Stimulated activated CD4-positive, alpha-beta T cell treated with anti-CD3 and anti-CD28 coated beads, TNF-alpha, amount 100 ng/mL, for 24 hours (primary cell): ENCODE measurements at places on chromosomes 7 and 10.

DNA sequence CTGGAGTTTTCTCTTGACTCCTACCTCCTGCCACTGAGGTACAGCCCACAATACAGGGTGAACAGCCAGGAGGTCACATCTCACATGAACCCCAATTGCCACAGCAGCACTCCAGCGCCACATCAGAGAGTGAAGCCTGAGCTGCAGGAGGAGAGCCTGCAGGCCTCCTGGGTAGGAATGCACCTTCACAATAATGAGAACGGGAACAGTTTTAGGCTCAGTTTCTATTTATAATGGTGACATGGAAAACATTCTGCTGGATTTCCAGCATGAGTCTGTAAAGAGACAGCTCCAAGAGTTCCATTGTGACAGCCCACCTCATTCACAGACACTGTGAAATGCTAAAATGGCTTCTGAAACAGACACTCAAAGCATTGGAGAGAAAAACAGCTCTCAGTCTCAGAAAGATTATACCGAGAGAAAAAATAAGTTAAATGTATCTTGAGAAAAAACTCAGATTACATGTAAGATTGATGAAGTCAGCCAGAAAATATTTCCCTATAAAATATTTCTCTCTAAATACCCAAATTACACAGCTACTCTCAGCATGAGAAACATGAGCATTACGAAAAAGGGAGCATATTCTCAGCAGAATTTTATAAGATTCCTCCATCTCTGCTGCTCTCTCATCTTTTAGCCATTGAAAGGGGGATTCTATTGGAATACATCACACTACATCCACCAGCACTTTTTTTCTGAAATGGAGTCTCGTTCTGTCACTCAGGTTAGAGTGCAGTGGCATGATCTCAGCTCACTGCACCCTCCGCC, 11.3 kb downstream of the ZNF680 start:
- DNase-seq: no peak

GRCh38 chr7:15652776-15653290, 33.6 kb downstream of the MEOX2 start:
- no peak for DNase-seq

GRCh38 chr10:97336006-97336405, 1.5 kb upstream of the FRAT2 start:
- no peak for DNase-seq

DNA sequence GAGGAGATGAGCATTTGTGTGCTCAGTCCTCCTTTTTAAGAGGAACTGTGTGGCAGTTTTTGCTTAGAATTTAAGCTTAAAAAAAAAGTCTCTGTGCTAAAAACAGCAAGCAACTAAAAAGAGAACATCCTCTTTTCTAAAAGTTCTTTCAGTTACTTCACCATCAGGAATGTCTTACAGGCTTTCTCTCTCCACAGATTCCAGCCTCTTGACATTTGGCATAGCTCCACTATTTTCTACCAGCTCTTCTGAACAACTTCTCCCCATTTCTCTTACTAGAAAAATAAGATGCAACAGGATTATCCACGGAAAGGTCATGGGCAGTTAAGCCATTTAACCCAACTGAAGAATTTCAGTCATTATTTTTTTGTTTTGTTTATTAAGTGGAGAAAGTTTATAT, 13.2 kb downstream of the PCLO start:
- DNase-seq: no peak

- DNase-seq: no peak
Measured at GRCh38 chr7:27175626-27176523, 1.8 kb upstream of the HOXA10 start.

- DNase-seq: peak; percentile 18
Measured at GRCh38 chr7:142557971-142558582, 191.2 kb upstream of the PRSS1 start.

DNA sequence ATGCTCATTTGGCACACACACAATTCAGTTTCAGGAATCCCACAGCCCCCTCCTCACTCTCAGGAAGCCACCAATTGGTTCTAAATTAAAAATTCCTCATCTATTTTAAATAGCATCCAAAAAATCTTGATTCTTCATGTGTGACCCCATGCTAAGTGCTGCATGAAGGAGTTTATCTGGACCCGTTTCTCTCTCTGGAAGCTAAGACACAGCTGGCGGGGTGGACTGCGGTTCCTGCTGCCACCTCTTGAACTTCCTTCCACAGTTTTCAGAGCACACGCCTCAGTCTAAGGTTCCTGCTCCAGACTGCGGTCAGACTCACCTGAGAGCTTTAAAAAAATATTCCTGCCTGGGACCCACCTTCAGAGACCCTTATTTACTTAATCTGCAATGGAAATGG, 34.5 kb downstream of the LYZL1 start:
- no peak for DNase-seq

GRCh38 chr10:8661886-8662285, 607.4 kb downstream of the GATA3 start:
- DNase-seq: no peak

DNA sequence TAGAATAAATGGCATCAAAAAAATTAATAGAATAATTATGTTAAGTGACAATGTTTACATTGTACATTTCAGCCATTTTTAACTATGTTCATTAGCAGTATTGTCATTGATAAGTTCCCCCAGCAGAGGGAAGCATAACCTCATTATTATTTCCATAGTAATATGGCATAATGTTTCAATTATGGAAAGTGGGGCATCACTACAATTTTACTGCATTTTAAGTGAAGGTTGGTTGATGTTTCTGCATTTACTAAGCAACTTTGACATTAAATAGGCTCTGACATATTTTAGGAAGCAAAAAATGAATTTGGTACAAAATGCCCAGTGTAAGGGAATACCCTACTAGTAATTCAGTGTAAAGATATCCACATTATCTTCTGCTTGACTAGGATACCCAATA, 218.3 kb downstream of the SEMA3A start:
- DNase-seq: no peak

DNA sequence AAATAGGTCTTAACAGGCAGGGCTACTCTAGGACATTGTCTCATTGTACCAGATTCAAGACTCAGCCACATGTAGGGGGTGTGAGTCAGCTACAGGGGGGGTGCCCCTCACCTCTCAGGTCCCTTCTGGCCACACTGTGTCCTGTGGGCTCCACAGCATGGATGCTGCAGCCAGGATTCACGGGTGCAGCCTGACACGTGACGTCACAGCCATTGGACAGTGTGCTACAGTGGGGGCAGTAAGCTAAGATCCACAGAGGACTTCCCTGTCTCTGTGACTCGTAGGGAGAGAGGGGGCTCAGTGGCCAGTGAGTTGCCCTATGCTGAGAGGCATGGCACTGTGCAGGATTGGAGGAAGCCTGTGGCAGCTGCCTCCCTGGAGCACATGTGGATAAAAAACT, 77.9 kb downstream of the TMEM178B start:
- DNase-seq: no peak

DNA sequence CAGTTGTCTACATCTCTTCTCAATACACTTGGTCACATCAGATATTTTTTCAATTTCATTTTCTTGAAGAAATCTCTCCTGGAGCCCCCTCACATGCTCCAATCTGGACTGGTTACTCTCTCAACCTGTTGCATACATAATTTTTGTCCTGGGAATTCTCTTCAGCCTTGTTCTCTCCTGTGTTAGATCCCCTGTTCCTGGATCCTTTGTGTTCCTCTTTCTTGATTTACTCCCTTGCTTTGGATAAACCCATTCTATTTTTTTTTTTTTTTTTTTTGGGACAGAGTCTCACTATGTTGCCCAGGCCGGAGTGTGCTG, 45.6 kb downstream of the SCD start:
- DNase-seq: no peak

GRCh38 chr7:119935418-119936025, 337.5 kb upstream of the KCND2 start:
- no peak for DNase-seq

- DNase-seq: no peak
Measured at GRCh38 chr7:151432658-151433521, 7.1 kb downstream of the CRYGN start.

GRCh38 chr7:135920478-135920877, 56.7 kb downstream of the MTPN start:
- DNase-seq: no peak

DNA sequence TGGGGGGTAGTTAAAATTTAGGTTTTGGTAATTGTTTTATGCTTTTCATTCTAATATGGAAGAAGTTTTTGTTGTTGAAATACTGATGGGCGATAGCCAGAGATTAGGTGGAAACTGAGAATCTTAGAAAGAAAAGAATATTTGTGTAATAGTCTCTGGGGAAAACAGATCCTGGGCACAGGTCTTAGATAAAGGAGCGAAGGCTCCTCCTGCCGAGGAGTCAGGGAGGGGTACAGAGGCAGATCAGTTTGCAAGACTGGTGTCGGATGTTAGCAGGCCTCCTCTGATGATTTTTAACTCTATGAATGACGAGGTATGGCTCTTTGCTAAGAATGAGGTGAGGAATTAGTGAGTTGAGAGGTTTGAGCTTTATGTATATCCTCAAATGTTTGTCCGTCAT, 339.7 kb downstream of the HGF start:
- no peak for DNase-seq

GRCh38 chr10:7686351-7687171, 16.6 kb upstream of the ITIH2 start:
- DNase-seq: no peak

DNA sequence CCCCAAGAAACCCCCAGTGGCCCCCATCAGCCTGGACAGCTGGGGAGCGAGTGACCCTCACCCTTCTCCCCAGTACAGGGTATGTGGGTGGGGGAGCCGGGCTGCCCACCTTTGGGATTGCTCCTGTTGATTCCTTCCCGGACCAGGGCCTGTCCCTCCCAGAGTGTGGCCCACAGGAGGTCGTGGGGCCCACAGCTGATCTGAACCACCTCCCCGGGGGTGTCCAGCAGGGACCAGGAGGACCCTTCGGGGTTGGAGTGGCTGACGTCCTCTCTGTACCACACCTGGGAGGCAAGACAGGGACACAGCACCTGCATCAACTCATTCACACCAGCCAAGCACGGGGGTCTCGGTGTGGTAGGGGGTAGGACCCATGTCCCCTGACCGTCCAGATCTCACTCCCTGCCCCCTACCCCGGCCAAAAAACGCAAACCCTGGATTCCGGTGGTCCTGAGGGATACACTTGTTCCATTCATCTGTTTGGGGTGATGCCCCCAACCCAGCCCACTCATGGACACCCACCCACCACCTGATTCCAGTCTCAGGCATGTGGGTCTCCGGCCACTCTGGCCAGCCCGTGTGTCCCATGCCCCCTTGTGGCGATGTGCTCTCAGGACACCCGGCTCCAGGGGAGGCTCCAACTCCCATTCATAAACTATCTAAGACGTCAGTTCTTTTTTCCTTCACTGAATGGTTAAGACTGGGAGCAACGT, 10.9 kb downstream of the TECPR1 start:
- no peak for DNase-seq

DNA sequence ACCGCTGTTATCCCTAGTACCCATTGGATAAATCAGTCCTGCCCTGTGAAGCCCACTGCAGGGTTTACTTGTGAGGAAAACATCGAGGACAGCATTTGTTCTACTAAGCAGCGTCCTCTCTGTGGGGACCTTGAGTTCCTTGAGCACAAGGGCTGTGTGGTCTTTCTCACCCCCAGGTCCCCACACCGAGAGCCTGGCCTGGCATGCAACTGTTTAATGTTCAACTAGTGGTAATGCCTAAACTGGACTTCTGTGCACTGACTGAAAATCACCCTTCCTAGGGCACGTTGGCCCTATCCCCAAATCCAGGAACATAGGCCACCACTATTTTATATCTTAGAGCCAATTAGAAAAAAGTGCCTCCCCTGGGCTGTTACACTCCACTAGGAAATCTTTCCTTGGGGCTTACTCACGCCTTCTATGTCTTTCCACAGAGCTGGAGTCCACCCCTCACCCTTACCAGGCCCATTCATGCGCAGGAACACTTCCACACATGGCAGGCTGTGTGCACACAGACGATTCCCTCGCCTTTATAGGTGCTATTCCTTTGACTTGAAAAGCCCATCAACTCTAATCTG, 1.7 kb upstream of the TMEM213 start:
- DNase-seq: no peak

DNA sequence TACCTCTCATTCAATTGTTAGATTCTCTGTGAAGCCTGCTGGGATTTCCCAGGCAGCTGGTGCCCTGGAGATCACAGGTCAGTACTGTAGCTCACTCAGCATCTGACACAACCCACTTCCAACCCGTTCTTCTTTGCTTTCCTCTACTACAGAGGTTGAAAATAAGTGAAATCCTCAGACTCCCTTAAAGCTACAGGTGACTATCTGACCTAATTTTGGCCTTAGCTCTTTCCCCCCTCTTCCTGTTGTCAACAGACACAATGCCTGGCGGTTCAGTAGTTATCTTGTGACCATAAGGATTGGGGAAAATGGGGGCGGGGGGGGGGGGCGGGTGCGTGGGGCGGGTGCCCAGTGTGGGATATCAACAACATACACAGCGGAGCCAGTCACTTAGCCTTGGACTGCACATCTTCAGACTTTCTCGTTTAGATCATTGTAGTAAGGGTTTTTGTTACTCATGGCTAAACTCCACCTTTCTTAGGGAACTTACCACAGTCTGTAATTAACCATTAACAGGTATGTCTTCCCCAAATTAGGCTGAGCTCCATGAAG, 37.8 kb downstream of the MTPN start:
- no peak for DNase-seq

GRCh38 chr7:69018200-69018599, 580.1 kb upstream of the AUTS2 start:
- DNase-seq: no peak
